ENCODE measurements at places on chromosomes 12 and 14.
A peak's percentile ranks its signal among the peaks of the same experiment; 100 is the strongest.

DNA sequence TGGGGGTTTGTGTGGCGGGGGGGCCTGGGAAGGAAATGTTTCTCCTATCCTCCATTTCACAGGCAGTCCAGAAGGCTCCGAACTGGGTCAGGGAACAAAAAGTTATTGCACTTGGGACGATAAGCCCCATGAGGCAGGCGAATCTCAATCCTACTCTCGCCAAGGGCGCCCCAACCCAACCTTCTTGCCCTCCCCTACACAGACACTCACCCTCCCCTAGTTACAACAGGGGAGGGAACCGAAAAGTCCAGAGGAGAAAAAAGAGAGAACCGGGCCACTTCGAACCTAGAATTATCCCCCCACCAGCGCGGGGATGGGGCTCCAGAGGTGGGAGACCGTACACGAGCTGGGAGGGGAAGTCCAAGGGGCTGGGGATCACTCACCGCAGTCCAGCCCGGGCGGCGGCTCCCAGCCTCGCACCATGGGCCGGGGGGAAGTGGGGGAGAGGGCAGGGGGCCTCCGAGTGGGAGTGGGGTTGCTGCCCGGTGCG is 357 bp downstream of the HOMEZ start:
- no peak for DNase-seq

DNA sequence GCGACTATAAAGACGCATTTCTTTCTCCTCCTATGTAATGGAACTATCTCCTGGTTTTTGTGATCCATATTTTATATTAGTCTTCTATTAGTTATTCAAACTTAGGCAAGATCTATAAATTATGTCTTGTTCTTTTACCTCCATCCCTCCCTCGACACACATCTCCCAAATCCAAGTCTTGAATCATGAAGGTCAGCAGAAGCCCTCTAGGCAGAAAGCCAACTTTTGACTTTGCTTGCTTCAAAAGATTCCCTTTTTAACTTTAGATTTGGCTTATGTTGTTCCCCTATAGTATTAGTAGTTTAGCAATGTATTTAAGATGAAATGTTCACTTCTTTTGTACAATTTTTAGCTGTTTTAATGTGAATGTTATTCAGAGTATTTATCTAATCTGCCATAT is 689.8 kb downstream of the SLC6A15 start:
- no peak for DNase-seq

GRCh38 chr12:55745361-55746173 is 2.6 kb downstream of the GDF11 start:
- DNase-seq = peak; percentile 86

DNA sequence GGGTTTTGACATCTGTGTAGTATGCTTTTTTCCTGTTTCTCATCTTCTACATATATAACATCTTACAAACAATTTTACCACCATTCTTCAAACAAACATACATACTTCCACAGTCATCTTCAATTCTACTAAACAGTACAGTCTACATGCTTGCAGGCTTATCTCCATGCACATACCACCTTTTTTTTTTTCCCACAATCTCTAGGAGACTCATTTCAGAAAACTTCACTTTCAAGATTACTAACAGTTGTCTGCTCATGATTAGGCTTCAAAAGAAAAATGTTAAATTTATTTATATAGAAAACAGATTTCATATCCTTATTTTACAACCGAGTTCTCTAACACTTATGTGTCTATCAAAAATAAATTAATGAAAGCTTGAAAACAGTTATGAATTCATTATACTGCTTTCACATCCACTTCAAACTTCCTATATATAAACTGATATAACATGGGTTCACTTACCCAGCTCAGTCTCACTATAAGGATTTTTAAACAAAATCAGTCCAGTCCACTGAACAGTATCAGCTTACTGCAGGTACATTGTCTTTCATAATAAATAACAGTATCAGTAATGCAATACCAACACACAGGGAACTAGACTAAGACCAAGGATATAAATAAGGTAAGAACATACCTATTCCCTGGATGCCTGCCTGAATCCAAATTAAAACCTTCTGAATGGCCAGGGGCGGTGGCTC is 42.5 kb downstream of the LRP6 start:
- DNase-seq = no peak

DNA sequence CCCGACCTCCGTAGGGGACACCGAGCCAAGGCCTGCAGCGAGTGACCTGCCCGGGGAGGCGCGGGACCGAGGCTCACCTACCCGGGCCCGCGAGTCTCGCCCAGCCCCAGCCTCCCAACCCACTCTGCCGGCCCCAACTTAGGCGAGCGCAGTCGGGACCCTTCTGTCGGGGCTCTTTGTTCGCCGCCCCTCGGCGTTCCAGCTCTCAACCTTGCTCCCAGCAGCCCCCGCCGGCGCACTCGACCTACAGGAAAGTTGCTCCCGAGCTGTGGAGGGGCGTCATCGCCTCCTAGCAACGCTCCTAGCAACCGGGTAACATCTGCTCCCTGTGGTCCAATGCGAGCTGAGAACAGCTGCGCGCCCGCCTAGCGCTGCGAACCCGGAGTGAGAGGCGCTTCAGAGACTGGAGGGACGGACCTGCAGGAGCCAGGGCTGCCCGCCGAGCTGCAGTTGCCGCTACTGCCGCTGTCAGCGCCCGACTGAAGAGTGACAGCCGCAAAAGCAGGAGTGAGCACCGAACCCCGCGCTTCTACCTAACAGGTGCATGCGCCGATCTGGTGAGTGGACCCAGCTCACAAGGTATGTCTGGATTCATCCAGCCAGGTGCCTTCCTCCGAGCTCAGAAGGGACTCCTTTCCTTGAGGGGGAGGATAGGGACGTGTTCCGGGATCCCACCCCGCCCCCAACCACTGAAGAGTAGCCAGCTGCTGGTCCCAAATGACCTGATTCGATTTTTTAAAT is 355.0 kb downstream of the SNAPC1 start:
- peak; percentile 96 for DNase-seq

GRCh38 chr12:50913224-50913623 is 39.1 kb upstream of the HIGD1C start:
- DNase-seq = no peak

DNA sequence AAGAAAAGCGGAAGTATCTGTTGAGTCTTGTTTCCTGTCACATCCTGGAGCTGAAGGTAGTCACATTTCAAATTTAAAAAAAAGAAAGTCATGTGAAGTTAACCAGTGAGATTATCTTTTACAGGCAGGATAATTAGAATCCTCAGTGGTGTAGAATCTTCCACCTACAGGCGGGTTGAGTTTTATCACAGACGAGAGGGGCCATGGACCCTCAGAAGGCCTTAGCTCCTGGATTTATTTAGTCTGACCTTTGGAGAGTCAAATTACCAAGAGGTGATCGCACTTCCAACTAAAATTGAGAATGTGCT is 13.0 kb upstream of the GNG2 start:
- DNase-seq = no peak

GRCh38 chr12:26871985-26872384 is 39.0 kb upstream of the ITPR2 start:
- DNase-seq = peak; percentile 48

DNA sequence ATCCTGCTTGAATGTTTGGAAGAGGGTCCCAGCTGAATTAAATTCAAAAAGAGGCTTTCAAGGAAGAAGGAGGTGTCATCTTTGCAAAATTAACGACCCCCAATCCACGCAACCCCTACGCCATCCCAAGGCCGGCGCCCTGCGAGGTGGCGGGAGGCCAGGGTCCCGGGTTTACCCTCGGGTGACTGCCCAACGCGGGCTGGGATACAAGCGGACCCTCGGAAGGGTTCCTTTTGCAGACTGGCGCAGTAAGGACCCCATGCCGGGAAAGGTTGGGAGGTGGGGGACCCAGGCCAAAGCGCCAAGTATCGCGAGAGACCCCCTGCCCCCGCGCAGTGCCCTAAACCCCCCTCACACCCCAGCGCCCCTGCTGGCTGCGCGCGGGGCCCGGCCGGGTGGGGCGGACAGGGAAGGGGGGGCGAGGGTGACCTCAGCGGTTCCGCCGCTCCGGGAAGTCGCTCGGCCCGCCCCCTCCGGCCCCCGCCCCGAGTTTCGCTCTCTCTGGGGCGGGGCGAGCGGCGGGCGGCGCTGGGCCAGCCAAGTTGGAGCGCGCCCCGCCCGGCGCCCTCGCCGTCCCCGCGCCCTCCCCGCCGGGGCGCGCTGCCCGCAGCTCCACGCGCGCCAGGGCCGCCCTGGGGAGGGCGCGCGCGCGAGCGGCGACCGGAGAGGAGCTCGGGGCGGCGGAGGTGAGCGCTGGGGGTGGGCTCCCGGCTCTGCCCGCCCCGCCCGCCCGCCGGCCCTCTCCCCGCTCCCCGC is 708 bp upstream of the ZBTB42 start:
- peak; percentile 63 for DNase-seq
